ENCODE measurements at places on chromosomes 1 and 21. TPM values are rescaled to one million over a fixed set of nuclear protein-coding genes. Genes with fewer than 3 reads are reported as not detected.

- no peak for DNase-seq
Observed at GRCh38 chr21:44602463-44602850, 2.1 kb downstream of the KRTAP10-7 start.

DNA sequence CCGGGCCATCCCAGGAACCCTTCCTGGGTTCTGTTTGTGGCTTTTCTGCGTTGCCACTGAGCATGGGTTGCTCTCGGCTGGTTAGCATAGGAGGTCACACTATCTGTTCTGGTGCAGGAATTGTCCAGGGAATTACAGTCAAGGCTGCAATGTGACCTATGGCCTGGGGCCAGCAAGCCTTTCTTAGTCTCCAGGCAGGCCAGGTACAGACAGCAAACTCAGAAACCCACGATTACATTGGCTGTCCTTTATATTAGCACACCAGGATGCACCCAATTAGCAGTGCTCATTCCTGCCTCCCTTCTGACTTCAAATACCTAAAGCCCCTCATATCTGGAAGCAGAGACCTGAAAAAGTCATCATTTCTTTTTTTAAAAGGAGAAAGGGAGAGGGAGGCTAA, 55.2 kb downstream of the CD247 start:
- no peak for DNase-seq

GRCh38 chr1:228812961-228813360, 77.7 kb downstream of the RHOU start:
- no peak for DNase-seq

The NKAIN1 gene
- total RNA-seq = not detected

GRCh38 chr1:33698361-33699035, 165.4 kb upstream of the HMGB4 start:
- no peak for DNase-seq

The IL22RA1 gene
- not detected for total RNA-seq

DNA sequence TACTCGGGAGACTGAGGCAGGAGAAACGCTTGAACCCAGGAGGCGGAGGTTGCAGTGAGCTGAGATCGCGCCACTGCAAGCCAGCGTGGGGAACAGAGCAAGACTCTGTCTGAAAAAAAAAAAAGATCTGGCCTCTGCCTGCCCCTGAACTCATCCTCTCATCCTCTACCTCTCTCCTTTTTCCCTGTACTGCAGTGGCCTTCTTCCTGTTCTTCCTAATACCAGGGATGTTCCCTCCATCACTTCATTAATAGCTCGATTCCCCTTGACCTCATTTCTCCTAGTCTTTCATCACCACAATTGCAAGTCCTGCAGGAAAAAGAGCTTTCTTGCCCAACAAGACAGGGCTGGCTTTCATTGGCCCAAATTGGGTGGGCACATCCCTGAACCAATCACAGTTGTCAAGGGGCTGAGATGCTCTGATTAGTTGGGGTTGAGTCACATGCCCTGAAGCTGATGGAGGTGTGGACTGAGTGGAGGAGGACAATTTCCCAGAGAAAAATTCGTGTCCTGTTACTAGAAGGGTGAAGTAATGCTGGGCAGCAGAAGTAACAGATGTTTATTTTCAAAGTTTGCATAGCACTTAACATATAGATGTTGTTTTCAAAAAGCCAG, 86.8 kb upstream of the PUM1 start:
- no peak for DNase-seq

- no peak for DNase-seq
Observed at GRCh38 chr1:63363014-63363413, 4.4 kb upstream of the ALG6 start.

DNA sequence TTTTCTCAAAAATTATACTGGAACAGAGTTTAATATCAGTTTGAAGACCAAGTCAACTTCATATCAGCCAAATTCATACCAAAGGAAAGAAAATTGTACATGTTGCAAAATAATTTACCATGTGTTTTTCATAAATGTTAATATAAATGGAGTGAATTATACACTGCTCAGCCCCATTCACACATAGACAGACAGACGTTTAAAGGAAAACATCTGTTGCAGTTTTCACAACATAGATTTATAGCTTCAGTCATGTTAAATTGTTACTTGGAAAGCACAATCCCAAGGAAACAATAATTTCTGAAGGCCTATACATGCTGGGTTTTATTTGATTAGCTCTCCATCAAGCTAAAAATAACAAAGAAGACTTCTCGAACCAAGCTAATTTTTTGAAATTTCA, 27.8 kb upstream of the HYI start:
- DNase-seq = no peak

DNA sequence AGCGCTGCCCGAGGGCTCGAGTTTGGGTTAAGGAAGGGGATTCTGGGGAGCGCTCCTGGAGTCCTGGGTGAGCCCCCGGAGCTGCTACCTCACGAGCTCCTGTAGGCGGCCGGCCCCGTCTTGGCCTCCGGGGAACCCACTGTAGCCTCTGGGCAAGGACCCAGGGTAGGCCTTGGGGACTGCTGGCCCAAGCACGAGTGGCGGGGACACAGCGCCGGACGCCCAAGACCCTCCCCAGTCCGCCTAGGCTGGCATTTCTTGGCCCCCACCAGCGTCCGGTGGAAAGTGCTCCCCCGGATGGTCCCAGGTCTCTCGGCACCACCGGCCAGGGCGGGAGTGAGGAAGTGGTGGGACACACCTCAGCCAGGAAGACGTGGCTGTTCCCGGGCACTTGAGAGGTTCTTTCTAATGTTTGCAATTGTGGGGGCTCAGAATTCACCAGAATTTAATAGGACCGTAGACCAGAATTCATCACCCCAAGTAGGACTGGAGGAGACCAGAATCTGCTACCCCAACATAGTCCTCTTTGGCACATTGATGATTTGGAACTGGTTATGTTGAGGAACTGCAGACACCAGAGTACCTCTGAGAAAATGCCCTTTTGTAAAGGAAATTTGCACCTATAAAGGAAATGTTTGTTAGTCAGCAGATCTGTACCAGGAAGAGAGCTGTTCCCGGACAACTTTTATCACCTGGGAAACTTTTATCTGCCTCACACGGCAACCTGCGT, 622 bp upstream of the TMPRSS2 start:
- DNase-seq = no peak

The TNFRSF4 gene
- total RNA-seq = 441 TPM

DNA sequence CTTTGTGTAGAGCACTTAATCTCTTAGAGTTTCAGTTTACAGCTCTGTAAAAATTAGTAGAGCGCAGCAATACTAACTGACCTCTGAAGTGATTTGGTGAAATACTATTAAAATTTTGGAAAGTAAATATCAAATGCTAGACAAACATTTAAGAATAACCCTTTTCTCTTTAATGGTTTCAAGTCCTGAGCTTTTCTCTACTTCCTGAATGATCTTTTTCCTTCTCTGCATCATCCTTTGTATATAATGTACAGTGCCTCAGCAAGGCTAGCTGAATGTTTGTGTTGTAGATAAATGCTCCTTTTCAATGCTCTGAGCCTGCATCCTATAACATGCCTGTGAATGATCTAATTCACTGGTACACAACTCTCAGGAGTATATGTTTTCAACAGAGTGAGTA, 272.9 kb downstream of the ADGRL2 start:
- DNase-seq = no peak

DNA sequence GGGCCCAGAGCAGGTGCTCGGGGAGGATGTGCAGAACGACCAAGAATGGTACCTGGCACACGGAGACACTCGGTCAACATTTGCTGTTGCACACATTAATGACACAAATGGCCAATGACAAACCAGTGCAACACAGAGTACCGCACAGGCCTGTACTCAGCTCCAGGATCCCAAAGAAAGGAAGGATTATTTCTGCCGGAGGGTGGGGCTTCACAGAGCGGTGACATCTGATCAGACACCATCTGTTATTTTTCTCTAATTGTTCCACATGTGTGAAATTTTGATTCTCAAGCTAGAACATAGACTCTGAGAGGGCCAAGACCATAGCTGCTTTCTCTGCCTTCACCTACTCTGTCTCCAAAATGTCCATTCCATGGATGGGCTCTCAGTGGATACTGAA, 100.4 kb downstream of the MRPL37 start:
- DNase-seq = no peak

The TGFBR3 gene
- 28.0 TPM for total RNA-seq

DNA sequence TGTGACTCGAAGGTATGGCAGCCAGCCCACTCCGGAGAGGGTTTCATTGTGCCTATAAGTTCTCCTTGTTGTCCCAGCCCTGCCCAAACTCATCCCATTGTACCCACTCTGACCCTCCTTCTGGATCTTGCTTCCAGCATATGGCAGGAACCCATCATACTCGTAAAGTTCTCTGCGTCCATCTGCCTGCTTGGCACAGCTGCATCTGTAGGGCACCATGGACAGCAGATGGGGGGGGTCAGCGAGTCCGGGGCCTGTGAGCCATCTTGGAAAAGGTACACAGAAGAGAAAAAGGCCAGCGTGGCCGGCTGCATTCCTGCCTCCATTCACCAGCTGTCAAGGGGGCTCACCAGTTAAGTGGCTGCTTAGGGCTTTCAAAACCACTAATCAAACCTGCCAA, 94.9 kb upstream of the IGSF21 start:
- no peak for DNase-seq

GRCh38 chr1:54390655-54391054, 15.5 kb downstream of the SSBP3 start:
- no peak for DNase-seq

The RHD gene
- total RNA-seq = not detected

- DNase-seq = no peak
Observed at GRCh38 chr1:195872376-195872775, 735.9 kb downstream of the KCNT2 start.

The AKNAD1 gene
- not detected for total RNA-seq

- no peak for DNase-seq
Observed at GRCh38 chr1:1082776-1083415, 8.8 kb upstream of the RNF223 start.

The VANGL1 gene
- total RNA-seq = 9.5 TPM

- no peak for DNase-seq
Observed at GRCh38 chr1:80211691-80212380, 1205.3 kb upstream of the ADGRL4 start.

DNA sequence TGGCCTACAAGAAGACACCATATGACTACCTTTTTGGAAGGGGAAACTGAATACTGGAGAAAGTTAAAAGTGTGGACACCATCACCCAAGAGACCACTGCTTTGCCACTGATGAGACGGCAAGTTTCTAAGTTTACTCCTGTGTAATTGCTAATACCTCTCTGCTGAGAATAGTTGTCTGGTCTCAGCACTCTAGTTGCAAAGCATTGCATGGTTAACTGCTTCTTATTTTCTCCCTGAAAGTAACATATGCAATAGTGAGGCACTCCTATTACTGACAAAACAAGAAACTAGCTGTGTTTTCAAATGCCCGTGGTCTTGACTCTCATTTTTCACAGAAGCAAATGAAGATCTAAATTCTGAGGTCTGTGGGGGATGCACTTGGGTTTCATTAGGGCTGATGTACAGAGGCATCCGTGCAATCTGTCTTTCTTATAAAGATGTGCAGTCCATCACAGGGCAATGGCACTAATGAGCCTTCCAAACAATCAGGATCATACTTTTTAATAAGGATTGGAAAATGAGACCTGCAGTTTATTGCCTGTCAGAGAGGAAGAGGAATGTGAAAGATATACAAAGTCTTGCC, 62.9 kb downstream of the IFI44 start:
- DNase-seq = no peak

The CHI3L2 gene
- total RNA-seq = 1.3 TPM

The EXO1 gene
- 49.2 TPM for total RNA-seq

The CDC42SE1 gene
- 176 TPM for total RNA-seq

- DNase-seq = no peak
Observed at GRCh38 chr1:65360648-65361047, 51.3 kb downstream of the DNAJC6 start.

The DYNLT5 gene
- not detected for total RNA-seq

The NR5A2 gene
- total RNA-seq = not detected

DNA sequence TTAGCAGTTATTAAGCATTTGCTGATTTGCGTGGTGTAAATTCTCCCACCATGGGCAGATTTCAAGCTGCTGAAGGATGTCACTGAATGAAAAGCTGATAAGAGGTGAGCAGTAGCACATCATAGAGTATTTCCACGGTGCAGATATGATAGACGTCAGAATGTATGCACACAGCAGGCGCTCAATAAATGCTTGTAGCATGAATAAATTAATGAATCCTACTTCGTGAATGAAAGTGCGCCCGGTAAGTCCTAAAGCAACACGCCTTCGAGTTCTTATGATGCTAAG, 510 bp upstream of the UBIAD1 start:
- no peak for DNase-seq

Measured in activated T-helper 2 cell treated with anti-CD3 and anti-CD28 coated beads, Interferon-gamma antibody, Interleukin-2, Interleukin-4, amounts not matched to agents 10 μg/mL and 5 μg/mL and 100 μg/mL, durations not matched to agents 14 hours and 24 hours and 36 hours (primary cell).